ENCODE measurements at places on chromosomes 6 and 20. TPM values are rescaled to one million over a fixed set of nuclear protein-coding genes. Genes with fewer than 3 reads are reported as not detected.

The RIN2 gene
- total RNA-seq = not detected

The DACT2 gene
- not detected for total RNA-seq

The HLA-DOA gene
- 1.8 TPM for total RNA-seq

The RNGTT gene
- total RNA-seq = 28.7 TPM

The BNIP5 gene
- total RNA-seq = not detected

The ADGRF1 gene
- not detected for total RNA-seq

- DNase-seq = no peak
Observed at GRCh38 chr20:6605055-6605935, 162.2 kb upstream of the BMP2 start.

GRCh38 chr6:36929152-36929551, 25.4 kb upstream of the PI16 start:
- no peak for DNase-seq

- DNase-seq = no peak
Observed at GRCh38 chr6:165308926-165309731, at the start of gene C6orf118. TSS of gene C6orf118 (minus strand) at chr6:165309605. CDS start at chr6:165309586, 19 bp downstream.

GRCh38 chr6:165663736-165664558, 906 bp upstream of the PDE10A start:
- no peak for DNase-seq

GRCh38 chr6:15087186-15087589, 158.7 kb upstream of the JARID2 start:
- DNase-seq = no peak

DNA sequence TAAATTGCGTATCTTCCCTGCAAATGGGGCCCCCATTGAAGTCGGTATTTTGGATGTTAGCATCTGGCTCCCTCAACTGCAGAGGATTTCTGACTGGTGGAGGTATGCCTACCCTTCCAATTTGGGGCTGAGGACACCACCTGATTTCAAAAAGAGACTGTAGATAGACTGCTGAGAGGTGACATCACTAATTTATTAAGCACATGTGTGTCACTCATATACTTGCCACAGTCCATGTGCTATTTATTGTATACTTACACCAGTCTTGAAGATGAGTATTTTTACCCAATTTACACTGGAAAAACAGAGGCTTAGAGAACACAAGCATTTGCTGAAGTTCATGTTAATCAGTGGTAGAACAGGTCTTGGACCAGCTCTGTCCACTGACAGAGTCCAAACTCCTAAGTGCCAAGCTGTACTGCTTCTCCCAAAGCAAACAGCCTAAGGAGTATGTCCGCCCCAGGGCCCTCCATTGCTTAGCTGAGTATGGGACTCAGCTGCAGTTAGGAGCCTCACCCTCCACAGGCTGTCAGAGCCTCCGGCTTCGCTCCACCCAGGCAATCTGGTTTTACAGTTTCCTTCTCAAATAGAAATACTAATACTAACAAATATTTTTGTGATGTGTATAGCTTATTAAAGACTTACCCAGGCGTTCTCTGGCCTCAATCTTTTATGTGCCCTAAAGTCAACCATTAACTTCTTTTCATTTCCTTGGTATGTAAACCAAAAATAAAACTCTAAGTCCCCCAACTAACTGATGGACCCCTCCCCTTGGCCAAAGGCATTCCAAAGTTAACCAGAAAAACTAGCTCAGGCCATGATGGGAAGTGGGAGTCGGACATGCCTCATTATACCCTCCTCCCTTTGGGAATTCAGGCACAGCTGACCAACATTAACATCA, 17.5 kb downstream of the RIN2 start:
- DNase-seq = no peak

DNA sequence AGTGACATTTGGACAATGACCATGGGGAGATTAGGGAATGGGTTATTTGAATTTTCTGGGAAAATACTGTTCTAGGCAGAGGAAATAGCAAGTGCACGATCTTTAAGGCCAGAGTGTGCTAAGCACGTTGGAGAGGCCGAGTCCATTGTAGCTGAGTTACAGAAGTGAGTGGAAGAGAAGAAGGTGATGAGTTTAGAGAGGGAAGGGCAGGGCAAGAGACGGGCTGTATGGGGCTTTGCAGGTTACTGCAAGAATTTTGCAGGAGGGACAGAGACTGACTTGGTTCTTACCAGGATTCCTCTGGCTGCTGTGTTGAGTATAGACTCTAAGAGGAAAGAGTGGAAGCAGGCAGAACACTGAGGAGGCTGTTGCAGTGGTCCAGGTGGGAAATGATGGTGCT, 1.1 kb upstream of the NCOA3 start:
- DNase-seq = no peak

DNA sequence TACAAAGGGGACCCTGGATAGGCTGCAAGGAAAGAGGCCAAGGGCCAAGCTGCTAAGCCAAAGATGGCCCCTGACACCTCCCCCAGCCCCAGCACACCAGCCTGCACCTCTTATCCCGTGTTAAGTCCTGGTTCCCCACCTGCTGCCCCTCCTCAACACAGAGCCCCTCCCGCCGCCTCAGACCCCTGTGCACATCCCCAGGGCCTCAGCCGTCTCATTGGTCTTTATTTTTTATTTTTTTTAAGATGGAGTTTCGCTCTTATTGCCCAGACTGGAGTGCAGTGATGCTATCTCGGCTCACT, 37.1 kb upstream of the MDFI start:
- no peak for DNase-seq
